ENCODE measurements at places on chromosomes 4 and X. TPM values are rescaled to one million over a fixed set of nuclear protein-coding genes. Genes with fewer than 3 reads are reported as not detected.
A peak's percentile ranks its signal among the peaks of the same experiment; 100 is the strongest.

The DTHD1 gene
- 0.73 TPM for total RNA-seq

The CABS1 gene
- total RNA-seq = not detected

GRCh38 chrX:10350981-10351380 lies 194.2 kb downstream of the CLCN4 start:
- H3K27ac ChIP-seq = no peak overlapping the region
- H3K4me1 ChIP-seq = no peaks in the 10 kb centered on the region
- DNase-seq = no peak
- H3K27me3 ChIP-seq = no peaks in the 10 kb centered on the region
- no peaks in the 10 kb centered on the region for H3K36me3 ChIP-seq

DNA sequence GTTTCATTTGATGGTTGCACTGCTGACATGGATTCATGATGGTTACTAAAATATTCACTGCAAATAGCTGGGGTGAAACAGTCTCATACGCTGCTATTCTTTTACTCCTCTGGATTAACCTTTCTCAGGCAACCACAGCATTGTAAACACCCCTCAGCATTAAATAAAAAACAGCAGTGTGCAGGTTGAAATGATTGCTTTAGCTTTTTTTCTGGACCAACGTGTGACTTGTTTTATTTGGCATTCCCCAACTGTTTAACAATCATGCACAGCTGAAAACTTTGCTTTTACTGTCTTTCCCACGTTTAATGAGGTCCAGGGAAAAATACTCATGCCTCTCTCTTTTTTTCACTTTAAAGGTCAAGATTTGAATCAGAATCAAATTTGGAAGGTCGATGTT lies 490.8 kb downstream of the RAPGEF2 start:
- H3K27me3 ChIP-seq = no peaks in the 10 kb centered on the region
- H3K36me3 ChIP-seq = no peaks in the 10 kb centered on the region

- no peak overlapping the region for H3K4me3 ChIP-seq
- no peak for DNase-seq
- H3K4me1 ChIP-seq = peaks cover 33% of the 10 kb centered on the region
- H3K36me3 ChIP-seq = peaks cover 36% of the 10 kb centered on the region
- no peak overlapping the region for H3K27ac ChIP-seq
Measured at GRCh38 chrX:20237864-20238263, 28.8 kb downstream of the RPS6KA3 start.

- H3K27me3 ChIP-seq = no peaks in the 10 kb centered on the region
- DNase-seq = no peak
- H3K27ac ChIP-seq = peak overlapping the region; percentile 97
Measured at GRCh38 chrX:153973127-153974002, 811 bp downstream of the TMEM187 start.

Data from activated CD4-positive, alpha-beta T cell treated with anti-CD3 and anti-CD28 coated beads for 36 hours (primary cell).